Stimulated activated CD8-positive, alpha-beta memory T cell treated with anti-CD3 and anti-CD28 coated beads, Interleukin-15, amount 100 ng/mL, for 4 hours (primary cell): ENCODE measurements at places on chromosomes 3 and 15.

DNA sequence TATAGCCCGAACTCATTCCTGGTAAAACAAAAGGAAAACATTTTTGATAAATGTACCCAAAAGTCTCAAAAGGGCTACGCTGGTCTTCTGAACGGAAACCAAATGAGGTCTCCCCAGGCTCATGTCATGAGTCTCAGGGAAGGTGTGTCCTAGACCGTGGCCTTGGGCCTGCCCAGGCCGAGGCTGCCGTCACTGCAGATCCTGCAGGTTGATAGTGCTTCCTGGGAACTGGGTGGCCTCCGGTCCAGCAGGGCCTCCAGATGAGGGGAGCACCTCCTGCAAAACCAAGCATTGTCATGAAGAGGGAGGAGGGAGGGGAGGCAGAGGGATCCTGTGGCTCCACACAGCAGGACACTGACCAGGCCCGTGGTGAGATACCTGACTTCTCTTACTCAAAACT, 37.5 kb downstream of the ZXDC start:
- no peak for DNase-seq

- no peak for DNase-seq
Observed at GRCh38 chr3:10806006-10806405, 10.0 kb upstream of the SLC6A11 start.

- DNase-seq, result no peak
Observed at GRCh38 chr15:25799906-25800700, 63.0 kb downstream of the ATP10A start.

GRCh38 chr3:55163421-55163820, 235.6 kb upstream of the LRTM1 start:
- DNase-seq, result no peak

- DNase-seq, result no peak
Observed at GRCh38 chr15:23416349-23417276, 30.4 kb downstream of the GOLGA6L2 start.

DNA sequence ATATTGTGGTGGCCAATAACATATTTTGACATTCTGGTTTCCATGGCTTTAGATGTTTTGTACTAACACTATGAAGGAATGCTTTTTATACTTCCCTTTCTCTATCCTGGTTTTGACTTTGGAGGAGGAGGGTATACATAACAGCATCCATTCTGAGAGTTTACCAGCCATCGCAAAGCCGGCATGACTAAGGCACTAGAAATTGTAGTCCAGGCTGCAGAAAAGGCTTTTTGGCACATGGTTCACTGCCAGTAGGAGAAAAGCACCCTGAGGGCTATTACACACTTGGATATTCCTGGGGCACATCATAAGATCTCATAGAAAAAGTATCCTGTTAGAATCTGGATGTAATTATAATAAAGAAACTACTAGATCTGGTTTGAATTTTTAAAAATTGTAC, 101.8 kb downstream of the STT3B start:
- no peak for DNase-seq

DNA sequence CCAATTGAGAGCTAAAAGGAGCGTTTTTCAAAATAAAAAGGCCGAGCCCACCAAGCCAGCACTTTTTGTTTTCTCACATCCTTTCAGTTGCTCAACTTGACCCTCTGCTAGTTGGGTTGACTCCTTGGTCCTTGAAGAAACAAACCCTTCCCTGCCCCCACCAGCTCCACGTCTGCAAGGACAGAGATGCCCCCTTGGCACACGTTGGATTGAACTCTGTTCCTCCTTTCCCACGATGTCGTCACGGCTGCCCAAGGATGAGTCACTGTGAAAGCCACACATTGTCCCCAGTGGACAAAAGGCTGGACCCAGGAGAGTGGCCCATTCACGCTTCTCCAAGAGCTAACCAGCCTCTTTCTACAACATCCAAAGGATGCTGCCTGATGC, 43.0 kb upstream of the SPATA12 start:
- no peak for DNase-seq

DNA sequence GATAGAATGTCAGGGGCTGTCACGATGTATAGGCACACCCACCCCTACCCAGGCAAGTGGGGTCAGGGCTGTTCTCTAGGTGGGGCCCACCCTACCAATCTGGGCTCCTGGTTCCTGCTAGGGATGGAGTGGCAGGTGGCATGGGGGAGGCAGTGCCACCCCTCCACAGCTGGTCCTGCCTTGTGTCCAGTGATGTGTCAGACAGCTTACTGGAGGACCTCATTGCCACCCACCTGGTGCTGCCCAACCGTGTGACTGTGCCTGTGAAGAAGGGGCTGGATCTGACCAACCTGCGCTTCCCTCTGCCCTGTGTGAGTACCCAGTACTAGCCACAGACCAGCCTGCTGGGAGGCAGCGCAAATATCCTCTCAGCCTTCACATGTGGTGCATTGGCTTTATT, 27.5 kb downstream of the ESYT3 start:
- no peak for DNase-seq

GRCh38 chr3:106029954-106030626, 161.3 kb upstream of the CBLB start:
- DNase-seq, result no peak
